CD4-positive, CD25-positive, alpha-beta regulatory T cell (primary cell): ENCODE measurements at places on chromosomes 16 and 17. TPM values are rescaled to one million over a fixed set of nuclear protein-coding genes. Genes with fewer than 3 reads are reported as not detected.
A peak's percentile ranks its signal among the peaks of the same experiment; 100 is the strongest.

GRCh38 chr16:77435272-77435820 lies 512 bp upstream of the ADAMTS18 start:
- DNase-seq = no peak

DNA sequence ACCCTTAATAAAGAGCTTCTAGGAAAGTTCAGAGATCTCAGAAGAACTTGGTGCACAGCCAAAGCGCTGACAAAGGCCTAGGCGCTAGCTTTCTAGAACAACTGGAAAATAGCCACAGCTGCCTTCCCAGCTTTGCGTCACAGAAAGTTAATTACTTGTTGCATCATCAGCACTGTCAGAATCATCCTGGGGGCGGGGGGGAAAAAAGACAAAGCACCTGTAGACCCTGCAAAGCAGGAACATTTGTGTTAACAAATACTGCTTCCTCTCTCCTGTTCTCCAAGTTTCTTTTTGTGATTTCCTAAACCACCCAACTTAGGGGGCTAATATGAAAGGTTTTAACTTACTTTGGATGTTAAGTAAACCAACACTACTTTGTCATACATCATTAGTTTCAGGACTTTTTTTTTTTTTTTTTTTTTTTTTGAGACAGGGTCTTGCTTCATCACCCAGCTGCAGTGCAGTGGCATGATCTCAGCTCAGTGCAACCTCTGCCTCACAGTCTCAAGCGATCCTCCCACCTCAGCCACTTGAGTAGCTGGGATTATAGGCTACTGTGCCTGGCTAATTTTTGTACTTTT lies 4.8 kb upstream of the AARSD1 start:
- no peak for DNase-seq

- DNase-seq = no peak
Measured at GRCh38 chr17:32976131-32976530, 15.5 kb upstream of the SPACA3 start.

GRCh38 chr17:36743130-36743529 lies 141.7 kb downstream of the MRM1 start:
- no peak for DNase-seq

DNA sequence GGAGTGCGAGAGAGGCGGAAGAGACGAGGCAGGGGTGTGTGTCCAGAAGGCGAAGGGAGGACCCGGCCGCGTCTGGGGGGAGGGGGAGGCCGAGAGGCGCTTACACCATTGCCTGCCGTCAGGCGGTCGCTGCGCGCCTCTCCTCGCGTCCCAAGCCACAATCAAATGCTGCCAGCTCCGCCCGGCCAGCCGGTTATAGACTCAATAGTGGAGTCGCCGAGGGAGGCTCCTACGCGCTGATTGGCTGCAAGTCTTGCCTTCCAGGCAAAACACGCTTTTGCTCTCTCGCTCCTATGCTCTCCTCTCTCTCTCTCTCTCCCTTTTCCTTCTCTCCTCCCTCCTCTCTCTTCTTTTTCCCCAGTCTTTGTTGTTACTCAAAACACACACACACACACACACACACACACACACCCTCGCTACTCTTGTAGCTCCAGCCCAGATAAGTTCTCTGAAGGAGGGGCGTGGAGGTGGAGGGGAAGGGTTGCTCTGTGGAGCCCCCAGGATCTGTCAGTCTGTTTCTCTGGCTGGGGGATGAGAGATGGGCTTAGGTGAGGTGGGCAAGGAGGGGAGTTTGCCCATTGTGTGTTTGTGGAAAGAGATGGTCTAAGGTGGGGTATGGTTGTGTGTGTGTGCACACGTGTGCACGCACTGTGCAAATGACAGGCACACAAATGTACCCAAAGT lies at the start of gene DLX3:
DLX3 (minus strand) TSS at position 170 of the 684 bp plus-strand sequence. CDS start 226 bp downstream, outside the sequence.
- no peak for DNase-seq

DNA sequence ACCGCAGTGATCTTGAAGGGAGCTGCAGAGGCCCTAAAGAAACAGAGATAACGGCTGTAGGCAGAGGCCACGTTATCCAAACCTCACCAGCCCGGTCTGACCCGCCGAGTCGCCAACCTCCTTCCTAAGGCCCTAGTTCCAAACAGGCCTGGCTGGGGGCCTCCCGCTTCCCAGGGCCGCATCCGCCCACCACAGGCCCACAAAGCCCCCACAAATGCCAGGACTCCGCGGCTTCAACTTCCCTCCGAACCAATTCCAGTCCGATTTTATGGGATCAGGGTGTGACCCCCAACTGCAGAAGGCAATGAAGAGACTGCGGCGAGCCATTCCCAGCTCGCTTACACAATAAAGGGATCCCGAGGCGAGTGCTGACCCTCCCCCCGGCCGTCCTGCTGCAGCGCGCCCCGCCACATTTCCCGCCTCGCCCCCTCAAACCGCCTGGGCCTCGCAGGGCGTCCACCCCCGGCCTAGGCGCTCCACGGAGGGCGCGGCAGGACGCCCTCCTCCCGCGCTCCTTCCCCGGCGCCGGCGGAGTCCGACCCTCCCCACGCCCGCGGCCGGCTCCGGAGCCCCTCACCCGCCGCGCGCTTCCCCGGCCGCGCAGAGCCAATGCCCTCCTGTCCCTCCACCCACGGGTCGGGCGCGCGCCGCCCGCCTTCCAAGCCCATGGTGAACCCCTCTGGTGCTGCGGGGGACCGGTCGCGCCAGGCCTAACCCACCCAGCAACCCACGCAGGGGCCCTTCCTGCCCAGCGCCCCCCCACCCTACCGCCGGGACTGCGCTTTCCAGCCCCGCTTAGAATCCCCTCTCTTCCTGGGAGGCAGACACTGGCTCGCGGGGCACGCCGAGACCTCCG lies 926 bp downstream of the MYH10 start:
- no peak for DNase-seq

- peak; percentile 17 for DNase-seq
Measured at GRCh38 chr17:80605326-80606066, 60.9 kb downstream of the RPTOR start.

MEIOC gene
- not detected for total RNA-seq

GRCh38 chr17:33929181-33929724 lies 325.8 kb upstream of the CCL2 start:
- DNase-seq = no peak

DNA sequence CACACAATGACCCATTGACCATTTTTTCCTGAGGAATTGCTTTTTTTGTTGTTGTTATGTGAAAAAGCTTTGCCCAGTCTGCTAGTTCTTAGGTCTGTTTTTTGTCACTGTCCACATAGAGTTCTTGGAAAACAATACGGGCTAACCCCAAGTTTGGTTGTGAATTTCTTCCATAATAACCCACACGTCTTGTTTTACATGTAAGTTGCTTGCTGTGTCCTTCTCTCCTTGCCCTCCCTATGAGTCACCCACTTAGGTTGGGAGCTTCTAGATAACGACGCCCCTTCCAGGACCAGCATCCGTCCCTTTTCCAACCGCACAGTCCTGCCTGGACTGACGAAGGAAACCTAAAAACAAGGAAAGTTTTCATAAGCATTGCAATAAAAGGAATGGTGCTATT lies 175.3 kb upstream of the HS3ST3A1 start:
- DNase-seq = no peak

GRCh38 chr17:81125573-81126081 lies 39.7 kb upstream of the PVALEF start:
- no peak for DNase-seq

DNA sequence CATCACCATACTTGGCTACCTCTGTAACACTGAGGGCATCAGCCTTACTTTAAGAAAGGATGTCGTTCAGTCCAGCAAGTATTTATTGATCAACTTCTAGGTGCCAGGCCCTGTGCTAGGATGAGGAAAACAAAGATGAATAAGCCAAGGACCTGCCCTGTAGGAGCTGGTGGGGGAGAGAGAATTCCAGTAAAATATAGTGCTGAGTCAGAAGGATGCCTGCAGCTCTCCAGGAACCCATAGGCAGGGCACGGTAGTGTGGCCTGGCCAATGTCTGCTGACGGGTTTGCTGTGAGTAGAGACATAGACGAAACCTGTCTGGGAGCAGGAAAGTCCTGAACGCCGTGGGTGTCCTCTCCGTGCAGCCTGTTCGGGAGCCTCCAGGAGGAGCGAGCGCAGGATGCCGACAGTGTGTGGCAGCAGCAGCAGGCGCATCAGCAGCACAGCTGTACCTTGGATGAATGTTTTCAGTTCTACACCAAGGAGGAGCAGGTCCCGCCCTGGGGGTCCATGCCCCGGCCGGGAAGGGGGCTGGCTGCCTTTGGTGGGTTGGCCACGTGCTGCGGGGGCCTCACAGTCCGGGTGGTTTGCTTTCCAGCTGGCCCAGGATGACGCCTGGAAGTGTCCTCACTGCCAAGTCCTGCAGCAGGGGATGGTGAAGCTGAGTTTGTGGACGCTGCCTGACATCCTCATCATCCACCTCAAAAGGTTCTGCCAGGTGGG lies 55.6 kb downstream of the USP43 start:
- DNase-seq = no peak

MPO gene
- not detected for total RNA-seq
